Stimulated activated CD4-positive, alpha-beta T cell treated with anti-CD3 and anti-CD28 coated beads, TNF-alpha, amount 100 ng/mL, for 1 hour (primary cell): ENCODE measurements at places on chromosomes 2 and 18.

GRCh38 chr2:152189622-152190495 is 14.3 kb upstream of the STAM2 start:
- DNase-seq = no peak

GRCh38 chr2:158266111-158266510 is 164.4 kb downstream of the UPP2 start:
- no peak for DNase-seq

DNA sequence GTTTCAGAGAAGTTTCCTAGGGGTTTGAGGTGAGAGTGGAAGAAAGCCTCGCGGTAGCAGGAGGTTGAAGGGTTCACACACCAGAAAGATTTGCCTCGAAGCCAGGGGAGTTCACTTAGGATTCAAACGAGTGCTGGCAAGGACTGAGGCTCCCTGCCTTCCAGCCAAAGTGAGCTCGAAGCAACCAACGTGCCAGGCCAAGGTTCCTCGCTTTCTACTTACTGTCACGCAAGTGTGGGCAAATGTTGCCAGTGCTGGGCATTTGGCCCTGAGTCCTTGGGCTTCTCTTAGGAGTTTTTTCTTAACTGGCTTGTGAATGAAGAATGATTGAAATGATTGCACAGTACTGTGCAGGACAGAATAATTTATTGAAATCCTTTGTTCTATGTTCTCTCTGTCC is 53.6 kb downstream of the TMEM178A start:
- DNase-seq = no peak

GRCh38 chr2:101185656-101186055 is 34.5 kb upstream of the TBC1D8 start:
- no peak for DNase-seq

- no peak for DNase-seq
These were observed 440.9 kb downstream of the IRS1 start for GRCh38 chr2:226358688-226359087.

GRCh38 chr2:888906-889566 is 61.6 kb upstream of the SNTG2 start:
- no peak for DNase-seq

DNA sequence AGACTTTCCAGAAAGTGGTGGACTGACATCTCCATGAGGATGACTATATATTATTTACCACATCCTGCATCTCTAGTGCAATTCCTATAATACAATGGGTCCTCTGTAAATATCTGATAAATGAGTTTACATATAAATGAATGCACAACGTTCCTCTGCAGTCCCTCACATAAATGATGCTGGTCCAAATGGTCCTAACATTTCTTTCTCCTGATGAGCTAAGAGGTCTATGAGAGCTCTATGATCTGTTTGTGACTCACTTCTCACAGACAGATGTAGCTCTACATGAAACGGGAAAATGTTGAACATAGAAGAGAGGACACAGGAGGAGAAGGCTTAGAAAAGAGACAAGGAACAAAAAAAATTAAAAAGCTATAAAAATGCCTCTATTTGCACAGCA is 201.2 kb upstream of the PIK3C3 start:
- no peak for DNase-seq

- no peak for DNase-seq
These were observed 14.4 kb downstream of the PPP1CB start for GRCh38 chr2:28766070-28766469.

- DNase-seq = no peak
These were observed 23.4 kb downstream of the HNRNPA3 start for GRCh38 chr2:177235855-177236437.

- no peak for DNase-seq
These were observed 530 bp downstream of the GALNT1 start for GRCh38 chr18:35581898-35582641.

GRCh38 chr2:100895934-100896685 is 76.2 kb downstream of the NPAS2 start:
- DNase-seq = no peak

DNA sequence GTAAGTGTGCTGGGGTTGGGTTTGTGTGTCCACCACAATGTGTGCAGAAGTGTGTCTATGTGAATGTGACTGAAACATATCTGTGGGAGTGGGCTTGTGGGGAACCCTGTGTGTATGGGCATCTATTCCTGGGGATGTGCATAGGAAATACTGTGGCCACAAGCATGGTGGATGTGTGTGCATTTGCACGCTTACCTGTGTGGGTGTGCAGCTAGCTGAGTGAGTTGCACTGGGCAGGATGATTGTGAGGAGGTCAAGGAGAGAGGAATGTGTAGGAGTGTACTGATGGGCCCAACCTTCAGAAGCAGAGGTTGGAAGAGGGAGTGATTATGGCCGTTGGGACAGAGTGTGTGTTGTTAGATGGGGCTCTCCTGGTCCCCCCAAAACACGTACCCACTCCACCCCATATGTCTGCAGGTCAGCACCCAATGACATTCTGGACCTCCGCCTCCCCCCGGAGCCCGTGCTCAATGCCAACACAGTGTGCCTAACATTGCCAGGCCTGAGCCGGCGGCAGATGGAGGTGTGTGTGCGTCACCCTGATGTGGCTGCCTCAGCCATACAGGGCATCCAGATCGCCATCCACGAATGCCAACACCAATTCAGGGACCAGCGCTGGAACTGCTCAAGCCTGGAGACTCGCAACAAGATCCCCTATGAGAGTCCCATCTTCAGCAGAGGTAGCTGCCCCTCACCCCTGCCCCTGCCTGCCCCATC is 1.2 kb downstream of the WNT10A start:
- no peak for DNase-seq

- no peak for DNase-seq
These were observed 60.2 kb downstream of the DPP4 start for GRCh38 chr2:162013514-162014475.

DNA sequence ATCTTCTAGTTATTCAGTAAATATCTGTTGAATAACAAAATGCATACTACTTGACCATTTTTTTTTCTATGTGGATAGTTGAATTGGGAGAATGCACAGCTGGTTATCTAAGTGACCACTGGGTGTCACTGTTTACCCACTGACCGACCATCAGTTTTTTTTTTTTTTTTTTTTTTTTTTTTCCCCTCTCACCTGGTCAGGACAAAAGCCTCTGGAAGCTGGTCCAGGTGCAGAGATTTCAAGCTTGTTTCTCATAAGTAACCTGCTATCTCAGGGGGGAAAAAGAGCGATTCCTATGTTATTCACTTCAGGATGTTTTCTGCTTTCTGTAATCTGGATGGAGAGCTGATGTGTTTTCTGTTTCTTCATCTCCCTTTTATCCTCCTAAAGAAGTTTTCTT is 256.0 kb downstream of the DCDC2C start:
- no peak for DNase-seq

DNA sequence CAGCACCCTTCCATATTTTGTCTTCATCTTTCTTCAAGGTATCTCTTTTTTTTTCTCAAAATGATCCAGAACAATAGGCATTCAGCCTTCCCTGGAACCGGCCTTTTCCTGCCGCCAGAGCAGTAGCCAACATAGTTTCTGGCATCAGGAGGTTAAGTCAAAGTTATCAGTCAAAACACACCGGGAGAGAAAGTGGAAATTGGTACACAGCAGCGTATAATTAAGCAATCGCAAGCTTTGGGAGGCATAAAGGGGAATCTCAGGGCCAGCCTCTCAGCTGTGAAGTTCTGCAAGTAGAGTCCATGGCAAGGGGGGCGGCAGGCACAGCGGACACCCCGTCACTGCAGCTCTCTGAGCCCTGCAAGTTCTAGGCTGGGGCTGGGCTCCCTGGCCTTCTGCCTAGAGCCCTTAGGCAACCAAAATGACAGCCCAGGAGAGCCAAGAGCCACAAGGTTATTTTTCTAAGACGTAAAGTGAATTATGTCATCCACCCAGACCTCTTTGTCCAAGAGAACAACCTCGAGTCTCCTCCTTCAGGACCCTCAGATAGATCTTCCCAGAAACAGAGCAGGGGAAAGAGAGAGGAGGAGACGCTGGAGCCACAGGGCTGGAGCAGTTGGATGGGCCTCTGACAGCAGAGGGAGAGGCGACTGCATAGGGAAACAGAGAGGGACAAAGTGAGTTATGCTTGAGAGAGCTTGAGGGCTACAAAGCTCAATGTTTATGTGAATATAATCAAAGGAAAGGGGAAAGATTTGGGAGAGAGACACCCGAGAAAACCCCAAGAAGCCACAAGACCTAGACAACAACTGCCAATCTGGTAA is 114.7 kb downstream of the BCL2L11 start:
- DNase-seq = no peak

DNA sequence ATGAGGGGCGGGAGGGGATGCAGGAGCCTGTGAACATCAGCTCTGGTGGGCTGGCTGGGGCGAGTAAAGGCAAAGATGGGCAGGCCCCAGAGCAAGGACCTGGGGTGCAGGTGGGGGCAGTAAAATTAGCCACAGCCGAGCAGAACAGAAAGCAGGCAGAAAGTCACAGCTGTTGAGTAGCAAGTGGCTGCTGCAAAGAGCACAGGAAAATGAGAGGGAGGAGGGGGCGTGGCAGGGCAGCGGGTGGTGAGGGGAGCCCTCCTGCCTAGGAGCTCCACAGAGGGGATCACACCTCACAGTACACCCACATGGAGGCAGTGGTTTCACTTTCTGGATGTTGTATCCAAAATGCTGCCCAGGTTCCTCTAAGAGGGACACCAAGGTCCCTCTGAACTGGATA is 79.6 kb downstream of the LBH start:
- DNase-seq = no peak

- DNase-seq = no peak
These were observed 128.6 kb downstream of the PARD3B start for GRCh38 chr2:204673877-204674276.

DNA sequence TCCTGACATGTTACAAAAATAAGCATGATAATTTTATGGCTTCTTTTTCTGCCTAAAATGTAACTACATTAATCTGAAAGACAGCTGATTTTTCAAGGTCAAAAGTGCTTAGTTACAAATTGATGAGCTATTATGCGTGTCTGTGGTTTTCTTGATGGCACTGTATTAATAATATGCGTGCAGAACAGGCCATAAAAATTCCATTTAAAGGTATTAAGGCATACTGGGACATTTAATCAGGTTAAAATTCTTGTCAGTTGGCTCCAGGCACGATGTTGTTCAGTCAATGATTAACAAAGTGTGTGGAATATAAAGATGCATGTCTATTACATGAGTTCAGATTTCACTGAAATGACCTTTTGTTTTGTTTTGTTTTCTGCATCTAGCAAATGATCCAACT is 420.1 kb upstream of the ZNF804A start:
- no peak for DNase-seq

DNA sequence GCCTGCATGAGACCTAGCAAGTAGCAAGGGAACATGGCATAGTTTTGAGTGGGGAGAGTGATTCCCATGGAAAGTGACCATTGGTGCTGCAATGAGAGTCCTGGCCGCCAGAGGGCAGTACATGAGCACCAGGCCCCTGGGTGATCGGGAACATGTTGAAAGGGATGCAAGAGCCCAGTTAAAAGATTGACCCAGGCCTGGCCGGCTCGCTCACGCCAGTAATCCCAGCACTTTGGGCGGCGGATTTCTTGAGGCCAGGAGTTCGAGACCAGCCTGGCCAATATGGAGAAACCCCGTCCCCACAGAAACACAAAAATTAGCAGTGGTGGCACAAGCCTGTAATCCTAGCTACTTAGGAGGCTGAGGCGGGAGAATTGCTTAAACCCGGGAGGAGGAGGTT is 22.2 kb downstream of the FAP start:
- DNase-seq = no peak

GRCh38 chr18:5073026-5073944 is 123.8 kb downstream of the AKAIN1 start:
- DNase-seq = no peak

GRCh38 chr2:86562485-86562921 is 740 bp downstream of the CHMP3 start:
- DNase-seq = no peak

GRCh38 chr2:161237392-161238264 is 70.6 kb upstream of the PSMD14 start:
- DNase-seq = no peak

DNA sequence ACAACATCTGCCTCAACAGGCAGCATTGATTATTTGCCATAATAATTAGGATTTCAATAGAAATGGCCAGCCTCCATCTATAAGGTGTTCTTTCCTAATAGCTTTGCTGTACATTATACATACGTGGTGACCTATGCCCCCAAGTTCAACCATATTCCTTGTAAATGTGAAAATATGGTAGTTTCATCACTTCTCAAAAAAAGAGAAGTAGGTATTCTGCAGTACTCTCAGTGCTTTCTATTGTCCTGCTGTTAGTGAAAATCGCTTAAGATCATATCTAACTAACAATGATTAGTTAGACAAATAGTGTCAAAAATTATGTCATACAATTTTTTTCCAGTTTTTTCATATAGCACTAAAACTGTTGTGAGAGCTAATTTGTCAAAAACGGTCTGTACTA is 79.6 kb downstream of the SLC4A10 start:
- DNase-seq = no peak

GRCh38 chr2:148875387-148876051 is 492 bp downstream of the KIF5C start:
- no peak for DNase-seq

- no peak for DNase-seq
These were observed 45.3 kb downstream of the BIN1 start for GRCh38 chr2:127061375-127062273.

GRCh38 chr2:145813481-145813880 is 1293.6 kb upstream of the ZEB2 start:
- no peak for DNase-seq

GRCh38 chr2:174951745-174952144 is 53.4 kb downstream of the CHN1 start:
- no peak for DNase-seq

- no peak for DNase-seq
These were observed 65.3 kb upstream of the MAPK4 start for GRCh38 chr18:50494569-50494968.
